ENCODE measurements at places on chromosomes 5 and 9.

- no peak for DNase-seq
Observed at GRCh38 chr9:96638606-96639364, 16.3 kb downstream of the PRXL2C start.

DNA sequence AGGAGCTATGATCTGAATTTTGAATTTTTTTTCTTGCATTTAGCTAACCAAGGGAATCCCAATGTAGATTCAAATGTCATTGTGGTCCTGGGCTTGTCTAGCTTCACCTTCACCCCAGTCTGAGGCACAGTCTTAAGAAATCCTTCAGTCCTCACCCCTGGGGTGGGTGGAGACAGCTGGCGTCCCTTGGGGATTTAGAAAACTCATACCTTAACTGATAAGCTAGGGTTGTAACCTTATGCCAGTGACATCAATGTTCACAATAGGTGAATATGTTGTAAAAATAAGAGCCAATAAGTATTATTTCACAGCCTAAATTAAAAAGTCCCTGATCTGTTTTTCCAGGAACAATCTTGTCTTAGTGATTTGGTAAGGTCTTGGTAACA, 4.6 kb downstream of the ISOC1 start:
- DNase-seq, result no peak

GRCh38 chr5:6452622-6453504, 4.2 kb downstream of the UBE2QL1 start:
- DNase-seq, result no peak

DNA sequence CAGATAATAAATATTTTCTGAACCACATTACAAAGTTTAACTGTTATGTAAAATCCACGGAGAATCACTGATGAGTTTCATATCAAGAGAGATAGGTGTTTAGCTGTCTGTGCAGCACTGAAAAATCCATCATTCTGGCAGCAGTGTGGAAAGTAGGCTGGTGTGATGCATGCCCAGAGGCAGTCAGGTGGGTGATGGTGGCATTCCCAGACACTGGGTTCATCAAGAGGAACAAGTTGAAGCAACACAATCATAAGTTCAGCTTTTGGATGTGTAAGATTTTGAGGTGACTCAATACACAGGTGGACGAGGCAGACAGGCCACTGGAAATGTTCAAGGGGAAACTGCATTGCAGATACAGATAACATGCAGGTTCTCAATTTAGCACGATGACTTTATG, 11.9 kb downstream of the DNAH5 start:
- no peak for DNase-seq

DNA sequence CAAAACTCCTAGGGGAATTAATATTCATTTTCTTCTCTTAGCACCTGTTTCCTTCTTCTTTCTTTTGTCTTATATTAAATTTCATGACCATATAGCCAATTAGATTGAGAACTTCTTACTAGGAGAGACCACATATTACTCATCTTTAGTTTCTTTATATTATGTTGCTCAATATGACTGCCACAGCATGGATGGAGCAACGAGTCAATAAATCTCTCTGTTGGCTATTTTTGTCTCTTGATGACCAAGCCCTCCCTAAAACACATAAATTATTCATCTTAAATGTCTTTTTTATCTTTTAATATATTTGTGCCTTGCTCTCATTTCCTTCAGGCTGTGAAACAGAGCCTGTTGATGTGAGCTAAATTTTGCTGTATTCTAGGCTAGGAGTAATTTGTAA, 123.0 kb downstream of the ADAMTSL1 start:
- no peak for DNase-seq

DNA sequence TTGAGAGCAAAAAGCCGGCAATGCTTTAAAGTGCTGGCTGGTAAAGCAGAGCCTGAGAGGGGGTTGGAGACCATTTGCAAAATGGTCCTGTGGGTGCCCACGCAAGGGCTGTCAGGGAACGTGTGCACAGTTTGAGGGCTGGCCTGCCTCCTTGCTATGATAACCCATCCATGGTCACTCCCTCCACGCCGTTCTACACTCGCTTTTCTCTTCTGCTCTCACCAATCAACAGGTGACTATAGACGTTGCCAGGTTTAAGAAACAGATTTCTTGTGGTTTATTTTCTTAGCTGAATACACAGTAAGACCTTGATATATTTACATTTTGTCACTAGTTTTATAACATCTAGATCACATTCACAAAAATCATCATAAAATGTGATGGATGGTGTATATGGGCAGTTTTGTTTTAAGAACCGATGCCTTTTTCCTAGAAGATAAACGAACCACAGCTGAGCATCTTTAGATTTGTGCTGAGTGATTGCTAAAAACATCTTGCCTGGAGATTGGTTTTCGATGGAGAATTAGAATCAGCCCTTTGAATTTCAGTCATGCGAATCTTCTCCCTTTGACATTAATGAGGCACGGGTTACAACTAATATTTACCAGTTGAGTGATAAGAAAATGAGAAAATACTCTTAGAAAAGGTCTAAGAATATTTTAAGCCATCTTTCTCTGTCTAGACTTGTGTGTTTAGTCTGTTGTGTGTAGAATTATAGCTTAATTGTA, 13.9 kb downstream of the MAP1B start:
- DNase-seq, result no peak

GRCh38 chr9:126916909-126917308, 2.3 kb downstream of the RALGPS1 start:
- DNase-seq, result no peak

DNA sequence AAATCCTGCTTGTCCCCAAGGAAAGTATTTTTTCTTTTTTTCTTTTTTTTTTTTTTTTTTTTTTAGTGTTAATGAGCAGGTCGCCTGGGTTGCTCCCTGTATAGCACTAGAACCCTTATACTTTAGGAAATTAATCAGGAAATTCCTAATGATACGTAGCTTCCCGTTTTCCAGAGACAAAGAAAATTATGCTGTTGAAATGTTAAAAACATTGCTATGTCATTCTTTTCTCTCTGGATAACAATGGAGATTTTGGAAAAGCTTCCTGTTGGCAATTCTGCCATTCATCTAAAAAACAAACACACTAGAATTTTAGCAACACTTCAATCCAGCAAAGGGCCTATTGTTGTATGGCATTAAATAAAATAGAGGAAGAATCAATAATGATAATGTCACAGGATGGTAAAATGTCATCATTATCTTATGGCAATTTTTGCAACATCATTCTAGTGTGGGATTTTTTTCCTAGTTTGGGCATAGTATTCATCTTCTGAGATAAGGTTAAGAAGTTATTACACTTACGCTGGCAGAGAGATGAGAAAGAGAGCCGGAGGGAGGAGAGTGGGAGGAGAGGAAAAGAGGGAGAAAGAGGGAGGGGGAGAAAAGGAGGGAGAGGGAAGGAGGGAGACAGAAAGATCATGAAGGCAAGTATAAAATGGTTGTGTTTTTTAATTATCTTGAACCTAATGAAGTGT, 315.8 kb upstream of the PDE4D start:
- no peak for DNase-seq

- no peak for DNase-seq
Observed at GRCh38 chr5:151034422-151035379, 14.3 kb downstream of the GPX3 start.

- DNase-seq, result no peak
Observed at GRCh38 chr9:102594241-102594640, 400.9 kb upstream of the CYLC2 start.

GRCh38 chr5:149406203-149406978, 27.3 kb upstream of the IL17B start:
- DNase-seq, result no peak

DNA sequence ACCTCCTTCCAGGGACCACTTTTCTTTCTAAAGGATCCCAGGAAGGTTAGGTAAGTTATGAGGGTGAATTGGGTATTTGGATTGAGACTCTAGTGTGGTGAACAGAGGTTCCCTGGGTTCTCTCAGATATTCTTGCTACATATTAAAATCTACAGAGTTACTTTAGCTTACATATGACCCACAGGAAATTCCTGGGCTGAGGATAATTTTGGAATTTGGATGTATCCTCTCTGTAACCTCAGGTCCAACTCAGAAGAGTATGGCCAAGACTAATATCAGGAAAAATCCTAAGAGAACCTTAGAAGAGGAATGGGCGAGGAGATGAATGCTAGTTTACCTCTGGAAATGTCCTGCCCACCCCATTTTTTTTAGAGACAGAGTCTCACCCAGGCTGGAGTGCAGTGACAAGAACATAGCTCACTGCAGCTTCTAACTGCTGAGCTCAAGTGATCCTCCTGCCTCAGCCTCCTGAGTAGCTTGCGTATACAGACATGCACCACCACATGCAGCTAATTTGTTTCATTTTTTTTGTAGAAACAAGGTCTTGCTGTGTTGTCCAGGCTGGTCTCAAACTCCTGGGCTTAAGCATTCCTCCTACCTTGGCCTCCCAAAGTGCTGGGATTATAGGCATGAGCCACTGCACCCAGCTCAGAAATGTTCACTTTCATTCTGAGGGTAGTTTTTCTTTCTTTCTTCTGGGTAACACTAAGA, 196.4 kb downstream of the ARHGEF28 start:
- no peak for DNase-seq

DNA sequence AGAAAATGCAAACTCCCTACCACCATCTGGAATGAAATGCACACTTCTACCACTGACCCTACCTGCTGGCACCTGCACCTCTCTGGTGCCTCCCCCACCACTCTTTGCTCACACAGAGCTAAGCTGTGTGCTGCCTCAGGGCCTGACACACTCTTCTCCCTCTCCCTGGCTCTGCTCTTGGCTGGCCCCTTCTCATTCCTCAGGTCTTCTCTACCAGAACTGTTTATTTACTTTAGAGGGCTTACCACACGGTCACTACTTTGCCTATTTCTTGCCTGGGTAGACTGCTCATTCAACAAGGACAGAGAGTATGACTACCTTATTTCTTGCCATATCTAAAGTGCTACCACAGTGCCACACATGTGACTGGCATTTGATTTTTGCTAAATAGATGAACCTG, 3.3 kb downstream of the REEP5 start:
- DNase-seq, result no peak

DNA sequence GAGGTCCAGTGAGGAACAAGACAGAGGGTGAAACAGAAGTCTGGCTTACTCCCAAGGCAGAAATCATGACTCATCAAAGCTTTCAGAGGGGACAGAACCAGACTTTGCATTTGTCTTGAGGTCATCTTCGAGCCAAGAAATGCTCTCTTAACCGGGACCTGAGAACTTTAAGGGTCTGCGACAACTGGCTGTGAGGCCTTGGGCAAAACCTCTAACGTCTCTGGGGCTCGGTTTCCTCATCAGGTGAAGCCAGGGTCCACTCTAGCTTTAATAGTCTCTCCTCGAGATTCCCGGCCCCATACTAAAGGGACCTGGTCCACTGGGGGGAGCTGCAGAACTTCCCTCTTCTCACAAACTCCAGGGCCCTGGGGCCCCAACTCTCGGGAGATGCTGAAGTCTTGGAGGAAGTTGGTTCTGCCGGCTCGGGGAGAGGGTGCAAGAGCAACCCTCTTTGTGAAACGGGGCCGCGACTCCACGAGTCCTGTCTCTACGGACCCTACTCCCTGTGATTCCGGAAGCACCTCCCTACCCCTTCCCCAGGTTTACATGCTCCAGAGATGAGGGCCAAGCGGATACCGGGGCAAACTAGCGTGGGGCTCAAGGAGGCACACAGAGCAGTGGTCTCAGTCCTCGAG, 2.6 kb downstream of the GLIS3 start:
- DNase-seq, result no peak

DNA sequence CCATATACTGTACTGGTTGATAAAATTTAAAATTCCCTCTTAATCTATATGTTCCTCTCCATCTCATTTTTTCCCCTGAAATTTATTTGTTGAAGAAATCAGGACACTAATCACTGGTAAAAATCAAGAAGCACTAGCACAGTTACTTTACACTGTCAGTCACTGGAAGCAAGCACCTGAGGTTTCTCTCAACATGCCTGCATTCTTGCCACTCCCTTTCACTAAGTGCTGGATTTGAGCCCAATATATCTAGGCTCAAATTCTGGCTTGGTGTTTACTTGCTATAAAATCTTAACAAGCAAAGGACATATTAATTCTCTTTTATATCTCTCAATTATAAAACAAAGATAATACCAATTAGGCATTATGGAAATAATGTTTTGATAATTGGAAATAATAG, 58.6 kb downstream of the DIAPH1 start:
- DNase-seq, result peak; percentile 84

- peak; percentile 63 for DNase-seq
Observed at GRCh38 chr9:120531683-120532300, 48.2 kb downstream of the CDK5RAP2 start.

DNA sequence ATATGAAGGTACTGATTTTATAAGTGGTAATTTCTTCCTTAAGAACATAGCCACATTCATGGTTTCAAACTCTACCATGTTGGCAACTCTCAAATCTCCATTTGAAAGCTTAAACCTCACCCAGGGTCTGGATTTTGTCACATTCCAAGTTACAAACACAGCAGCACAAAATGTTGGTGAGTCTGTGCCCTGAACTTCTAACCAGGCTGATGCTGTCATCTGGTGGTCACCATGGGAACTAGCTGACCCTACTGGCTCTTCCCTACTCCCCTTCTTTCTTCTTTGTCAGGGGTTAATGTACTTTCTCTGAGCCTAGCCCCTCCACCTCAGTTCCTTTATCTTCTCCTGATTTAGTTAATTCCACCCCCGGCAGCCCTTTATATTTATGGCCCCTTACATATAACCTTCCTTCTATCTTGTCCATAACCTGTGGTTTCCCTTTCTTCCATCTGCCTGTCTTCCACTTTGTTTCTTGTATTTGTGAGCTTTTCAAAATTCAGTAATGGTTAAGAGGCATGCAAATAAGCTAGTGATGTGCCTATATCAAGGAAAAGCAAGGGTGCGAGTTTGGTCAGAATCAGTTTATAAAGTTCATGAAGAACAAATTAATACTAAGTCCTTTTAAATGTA, 35.9 kb downstream of the TGFBR1 start:
- DNase-seq, result no peak

GRCh38 chr9:80467632-80468031, 895.9 kb downstream of the TLE4 start:
- no peak for DNase-seq
